ENCODE measurements at places on chromosomes 16 and 17.

- DNase-seq, result no peak
Observed at GRCh38 chr16:970386-970765, 408 bp downstream of the LMF1 start.

DNA sequence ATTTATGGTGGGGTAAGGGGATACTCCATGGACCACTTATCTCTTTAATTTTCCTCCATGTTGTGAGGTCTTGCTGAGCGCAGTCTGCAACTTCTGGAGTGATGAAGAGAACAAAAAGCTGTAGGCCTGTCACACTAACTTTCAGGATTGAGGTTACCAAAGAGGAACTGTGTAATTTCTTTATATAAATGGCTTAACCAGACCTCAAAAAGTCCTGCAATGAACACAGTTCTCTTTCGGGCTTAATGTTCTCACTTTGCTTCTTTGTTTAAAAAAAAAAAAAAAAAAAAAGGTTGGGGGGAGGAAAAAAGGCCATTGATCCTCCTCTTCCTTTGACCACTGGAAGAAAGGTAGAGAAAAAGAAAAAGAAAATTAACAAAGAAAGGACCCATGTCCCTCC lies 86.8 kb upstream of the SOX9 start:
- no peak for DNase-seq

DNA sequence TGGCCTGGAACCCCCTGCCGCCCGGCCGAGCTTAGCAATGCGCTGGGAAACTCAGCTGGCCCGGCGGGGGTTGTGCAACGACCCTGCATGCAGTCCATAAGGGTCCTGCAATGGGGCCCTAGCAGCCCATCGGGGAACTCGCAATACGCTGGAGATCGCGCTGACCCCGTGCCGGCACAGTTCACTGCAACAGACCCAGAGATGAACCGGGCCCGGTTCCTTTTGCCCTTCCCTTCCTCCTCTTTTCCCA lies 375 bp downstream of the SLC25A11 start:
- no peak for DNase-seq

DNA sequence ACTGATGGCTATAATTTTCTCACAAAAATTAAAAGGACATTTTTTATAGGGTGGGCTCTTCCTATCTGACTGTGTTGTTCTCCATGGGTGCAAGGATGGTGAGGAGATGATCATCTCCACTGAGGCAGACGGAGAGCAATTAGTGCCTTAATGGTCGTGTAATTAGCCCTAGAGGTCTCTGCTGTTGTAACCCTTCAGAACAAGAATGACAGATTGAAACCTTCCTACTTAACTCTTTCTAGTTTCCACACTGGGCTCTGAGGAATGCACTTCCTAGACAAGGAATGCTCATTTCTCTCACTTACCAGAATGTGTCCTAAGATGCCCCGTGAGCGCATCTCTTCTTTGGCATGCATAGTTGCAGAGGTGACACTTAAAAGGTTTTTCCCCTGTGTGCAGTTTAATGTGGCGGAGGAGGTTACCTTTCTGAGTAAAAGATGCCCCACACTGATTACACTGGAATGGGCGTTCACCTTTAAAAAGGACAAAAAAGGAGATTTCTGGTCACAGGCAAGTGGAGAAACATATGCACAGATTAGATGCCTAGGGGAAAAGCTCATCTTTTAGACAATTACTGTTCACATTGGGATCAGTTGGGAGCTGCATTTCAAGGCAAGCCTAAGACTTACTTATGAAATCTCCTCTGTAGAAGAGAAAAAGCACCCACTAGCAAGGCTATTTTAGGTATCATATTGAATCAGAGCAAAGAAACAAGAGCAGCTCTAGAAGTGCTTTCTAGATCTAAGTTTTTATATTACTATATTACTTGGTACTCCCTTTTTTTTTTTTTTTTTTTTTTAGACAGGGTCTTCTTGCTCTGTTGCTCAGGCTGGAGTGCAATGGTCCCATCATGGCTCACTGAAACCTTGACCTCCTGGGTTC lies 53.6 kb downstream of the GRB7 start:
- no peak for DNase-seq
